ENCODE measurements at places on chromosomes 1 and 21. TPM values are rescaled to one million over a fixed set of nuclear protein-coding genes. Genes with fewer than 3 reads are reported as not detected.

DNA sequence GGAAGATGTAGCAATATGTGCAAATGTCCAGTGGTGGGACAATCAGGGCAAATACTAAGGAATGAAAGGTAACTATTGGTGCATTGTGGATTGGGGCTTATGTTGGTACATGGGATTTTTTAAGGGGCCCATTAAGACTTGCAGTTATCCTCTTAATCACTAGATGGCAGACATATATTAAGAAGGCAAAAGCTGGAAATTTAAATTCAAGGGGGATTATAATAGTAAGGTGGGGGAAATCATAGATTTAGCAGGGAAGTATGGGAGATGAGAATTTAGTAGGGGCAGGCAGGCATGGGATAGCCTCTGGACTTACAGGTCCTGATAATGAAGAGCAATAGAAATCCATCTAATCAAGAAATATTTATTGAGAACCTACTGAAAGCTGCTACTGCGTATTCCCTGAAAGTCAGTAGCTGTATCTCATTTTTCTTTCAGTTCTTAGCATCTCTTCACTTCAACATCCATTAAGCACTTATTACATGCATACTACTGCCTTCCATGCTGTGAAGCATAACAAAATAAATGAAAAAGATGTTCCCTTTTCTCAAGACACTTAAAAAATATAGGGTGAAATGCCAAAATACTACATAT lies 251.8 kb downstream of the CRB1 start:
- peaks cover 5% of the 10 kb centered on the region for H3K4me1 ChIP-seq
- DNase-seq, result no peak
- no peaks in the 10 kb centered on the region for H3K36me3 ChIP-seq
- H3K27ac ChIP-seq, result no peak overlapping the region
- H3K4me3 ChIP-seq, result no peak overlapping the region

DNA sequence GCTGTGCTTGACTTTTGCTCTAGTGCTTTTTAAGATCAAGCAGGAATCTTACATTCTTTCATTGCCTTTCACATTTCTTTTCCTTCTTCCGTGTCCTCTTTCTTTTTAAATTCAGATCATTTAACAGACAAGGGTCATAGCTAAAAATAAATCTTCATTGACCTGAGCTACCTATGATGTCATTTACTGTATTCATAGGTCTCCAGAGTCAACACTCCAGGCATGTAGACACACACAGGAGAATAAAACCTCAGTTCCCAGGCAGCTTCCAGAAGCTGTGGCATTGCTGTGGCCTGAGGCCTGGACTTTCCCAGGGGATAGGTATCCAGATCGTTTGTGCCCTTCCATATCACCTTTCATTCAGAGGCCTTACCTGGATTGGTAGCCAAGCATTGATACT lies 38.5 kb upstream of the ENAH start:
- H3K27me3 ChIP-seq, result peaks cover 2% of the 10 kb centered on the region
- no peaks in the 10 kb centered on the region for H3K36me3 ChIP-seq
- DNase-seq, result no peak
- no peak overlapping the region for H3K27ac ChIP-seq

DNA sequence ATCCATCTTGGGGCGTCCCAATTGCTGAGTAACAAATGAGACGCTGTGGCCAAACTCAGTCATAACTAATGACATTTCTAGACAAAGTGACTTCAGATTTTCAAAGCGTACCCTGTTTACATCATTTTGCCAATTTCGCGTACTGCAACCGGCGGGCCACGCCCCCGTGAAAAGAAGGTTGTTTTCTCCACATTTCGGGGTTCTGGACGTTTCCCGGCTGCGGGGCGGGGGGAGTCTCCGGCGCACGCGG lies 282 bp upstream of the SOD1 start:
- peaks cover 43% of the 10 kb centered on the region for H3K36me3 ChIP-seq
- peak overlapping the region; percentile 99 for H3K4me3 ChIP-seq
- peak overlapping the region; percentile 98 for H3K27ac ChIP-seq
- peaks cover 46% of the 10 kb centered on the region for H3K4me1 ChIP-seq
- H3K27me3 ChIP-seq, result no peaks in the 10 kb centered on the region

DNA sequence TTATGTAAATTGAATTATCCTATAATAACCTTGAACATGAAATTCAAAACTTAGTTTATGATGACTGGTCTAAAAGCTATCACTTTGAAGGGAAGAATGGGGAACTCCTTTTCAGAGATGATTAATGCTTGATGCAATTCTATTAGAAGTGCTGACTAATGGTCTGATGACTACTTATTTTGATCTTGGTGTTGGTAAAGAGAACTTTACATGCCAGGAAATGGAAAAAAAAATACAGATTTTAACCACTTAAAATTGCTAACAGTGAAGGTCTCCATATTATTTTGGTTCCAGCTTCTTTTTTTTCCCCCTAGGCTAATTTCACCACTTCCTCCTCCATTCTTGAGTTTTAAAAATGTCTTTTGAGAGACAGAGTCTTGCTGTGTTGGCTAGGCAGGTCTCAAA lies 22.9 kb downstream of the S1PR1 start:
- peak overlapping the region; percentile 39 for H3K27ac ChIP-seq
- peaks cover 54% of the 10 kb centered on the region for H3K4me1 ChIP-seq
- no peak overlapping the region for H3K4me3 ChIP-seq
- no peaks in the 10 kb centered on the region for H3K27me3 ChIP-seq
- no peaks in the 10 kb centered on the region for H3K36me3 ChIP-seq
- DNase-seq, result no peak

DNA sequence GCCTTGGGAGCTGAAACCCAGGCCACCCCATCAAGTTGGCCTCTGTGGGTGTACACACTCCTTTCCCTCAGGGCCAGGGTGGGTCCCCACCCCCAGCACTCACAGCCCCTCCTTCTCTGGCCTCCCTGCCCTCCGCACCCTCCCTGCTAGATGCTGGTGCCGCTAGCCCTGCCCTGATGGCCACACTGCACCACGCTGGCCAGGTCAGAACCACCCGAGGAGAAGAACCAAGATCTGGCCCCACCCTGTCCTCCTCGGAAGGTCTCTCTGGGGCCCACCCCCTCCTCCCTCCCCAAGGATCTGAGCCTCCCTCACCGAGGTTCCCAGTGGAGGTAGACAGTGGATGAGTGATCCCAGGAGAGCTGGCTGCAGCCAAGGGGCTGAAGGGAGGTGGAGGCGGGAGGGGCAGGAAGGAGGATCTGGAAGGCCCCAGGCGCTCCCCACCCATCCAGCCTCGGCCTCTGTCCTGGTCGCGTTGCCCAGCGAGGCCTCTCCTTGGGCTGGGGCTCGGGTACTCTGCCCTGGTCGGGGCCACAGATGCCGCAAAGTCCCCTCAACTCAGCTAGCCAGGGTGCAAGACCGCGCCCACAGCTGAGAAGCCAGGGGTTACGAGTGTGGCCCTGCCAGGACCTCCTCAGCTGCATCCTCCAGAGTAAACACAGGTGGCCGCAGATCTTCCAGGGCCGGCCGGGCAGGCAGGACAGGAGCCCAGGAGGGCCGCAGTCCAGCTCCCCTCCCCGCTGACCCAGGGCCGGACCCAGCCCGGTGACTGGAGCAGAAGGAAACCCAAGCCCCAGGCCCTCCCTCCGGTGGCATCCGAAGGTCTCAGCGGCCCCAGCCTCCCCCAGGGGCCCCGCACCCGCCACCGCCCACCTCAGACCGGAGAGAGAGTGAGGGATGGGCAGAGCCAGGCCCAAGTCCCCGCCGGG lies 5.2 kb downstream of the B3GALT6 start:
- H3K27me3 ChIP-seq, result no peaks in the 10 kb centered on the region
- no peak overlapping the region for H3K4me3 ChIP-seq
- DNase-seq, result no peak

DNA sequence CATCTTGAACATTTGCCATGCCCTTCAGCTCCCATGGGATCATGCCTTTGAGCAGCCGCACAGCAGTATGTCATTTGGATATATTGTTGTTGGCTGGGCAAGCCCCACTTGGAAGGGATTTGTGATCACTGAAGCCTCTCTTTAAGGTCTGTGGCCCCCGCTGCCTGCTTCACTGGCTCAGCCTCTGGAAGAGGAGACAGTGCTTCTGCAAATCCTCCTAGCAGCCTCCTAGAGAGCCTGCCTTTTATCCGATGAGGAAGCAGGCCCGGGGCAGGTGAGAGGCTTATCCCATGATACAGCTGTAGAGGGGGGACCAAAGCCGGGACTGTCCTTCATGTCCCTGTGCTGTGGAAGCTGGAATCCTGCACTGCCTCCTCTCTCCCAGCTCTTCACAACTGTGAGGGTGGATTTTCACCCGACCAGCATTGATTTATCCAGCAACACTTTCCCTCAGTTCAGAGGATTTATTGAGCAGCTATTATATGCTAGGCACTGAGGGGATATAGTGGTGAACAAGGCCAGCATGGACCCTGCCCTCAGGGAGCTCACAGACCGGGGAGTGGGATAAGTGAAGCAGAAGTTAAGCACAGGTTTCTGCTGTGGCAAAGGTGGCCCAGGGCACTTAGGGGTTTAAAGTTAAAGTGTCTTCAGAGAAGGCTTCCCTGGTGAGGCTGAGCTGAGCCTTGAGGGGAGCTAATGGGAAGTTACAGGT lies 3.9 kb downstream of the TMEM61 start:
- DNase-seq, result no peak
- H3K27ac ChIP-seq, result no peak overlapping the region
- no peaks in the 10 kb centered on the region for H3K4me1 ChIP-seq
- H3K4me3 ChIP-seq, result no peak overlapping the region
- H3K27me3 ChIP-seq, result peaks cover 30% of the 10 kb centered on the region
- H3K36me3 ChIP-seq, result no peaks in the 10 kb centered on the region

- no peak for DNase-seq
- H3K4me3 ChIP-seq, result no peak overlapping the region
- no peaks in the 10 kb centered on the region for H3K27me3 ChIP-seq
- no peaks in the 10 kb centered on the region for H3K4me1 ChIP-seq
Measured at GRCh38 chr1:219741011-219741970, 128.4 kb upstream of the ZC3H11B start.

- no peak overlapping the region for H3K27ac ChIP-seq
- H3K36me3 ChIP-seq, result no peaks in the 10 kb centered on the region
- DNase-seq, result no peak
- no peaks in the 10 kb centered on the region for H3K27me3 ChIP-seq
- H3K4me3 ChIP-seq, result no peak overlapping the region
Measured at GRCh38 chr1:2110738-2111673, 60.8 kb downstream of the PRKCZ start.

GRCh38 chr1:77620273-77620672 lies 62.2 kb downstream of the ZZZ3 start:
- no peak for DNase-seq
- H3K4me3 ChIP-seq, result no peak overlapping the region
- peaks cover 40% of the 10 kb centered on the region for H3K36me3 ChIP-seq
- peaks cover 3% of the 10 kb centered on the region for H3K4me1 ChIP-seq

DNA sequence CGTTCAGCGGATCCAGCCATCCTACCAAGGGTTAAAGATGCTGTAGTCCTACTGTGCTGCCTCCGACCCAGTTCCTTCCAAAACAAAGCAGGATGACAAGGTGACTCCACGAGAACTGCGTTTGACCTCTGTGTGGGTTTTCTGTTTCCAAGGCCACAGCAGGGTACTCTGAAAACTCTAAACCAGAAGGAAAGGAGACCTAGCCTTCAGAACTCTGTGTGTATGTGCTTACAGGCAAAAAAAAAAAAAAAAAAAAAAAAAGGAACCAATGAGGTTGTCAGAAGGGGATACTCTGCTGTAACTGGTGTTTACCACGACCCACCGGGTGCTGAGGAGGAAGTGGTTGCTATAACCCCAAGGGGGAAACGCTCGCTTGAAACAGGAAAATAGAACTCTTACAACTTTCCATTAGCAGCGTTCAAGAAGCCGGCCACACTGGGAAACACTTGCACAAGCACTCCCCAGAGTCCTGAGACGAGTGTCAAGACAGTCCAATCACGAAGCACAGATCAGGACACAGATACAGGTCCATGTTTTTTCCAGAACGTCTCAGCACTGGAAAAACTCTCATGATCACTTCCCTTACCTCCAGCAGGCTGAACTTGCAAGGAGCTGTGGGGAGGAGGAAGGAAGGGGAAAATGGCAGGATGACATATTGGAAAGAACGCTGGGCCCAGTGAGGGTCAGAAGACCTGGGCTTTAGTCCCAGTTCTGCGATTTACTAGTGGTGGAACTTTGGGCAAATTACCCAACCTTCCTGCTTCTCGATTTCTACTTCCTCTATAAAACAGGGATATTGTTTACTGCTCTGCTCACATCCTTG lies 64.0 kb downstream of the ITPKB start:
- peak; percentile 78 for DNase-seq
- peak overlapping the region; percentile 80 for H3K27ac ChIP-seq
- no peaks in the 10 kb centered on the region for H3K27me3 ChIP-seq
- peaks cover 31% of the 10 kb centered on the region for H3K36me3 ChIP-seq
- H3K4me1 ChIP-seq, result peaks cover 71% of the 10 kb centered on the region

- no peaks in the 10 kb centered on the region for H3K4me1 ChIP-seq
- H3K27ac ChIP-seq, result no peak overlapping the region
- DNase-seq, result no peak
- no peak overlapping the region for H3K4me3 ChIP-seq
- no peaks in the 10 kb centered on the region for H3K27me3 ChIP-seq
Measured at GRCh38 chr1:36051821-36052220, 32.1 kb upstream of the TEKT2 start.

GRCh38 chr1:92859400-92860039 lies 27.7 kb downstream of the RPL5 start:
- peaks cover 25% of the 10 kb centered on the region for H3K4me1 ChIP-seq
- H3K4me3 ChIP-seq, result peak overlapping the region; percentile 52
- no peaks in the 10 kb centered on the region for H3K27me3 ChIP-seq

DNA sequence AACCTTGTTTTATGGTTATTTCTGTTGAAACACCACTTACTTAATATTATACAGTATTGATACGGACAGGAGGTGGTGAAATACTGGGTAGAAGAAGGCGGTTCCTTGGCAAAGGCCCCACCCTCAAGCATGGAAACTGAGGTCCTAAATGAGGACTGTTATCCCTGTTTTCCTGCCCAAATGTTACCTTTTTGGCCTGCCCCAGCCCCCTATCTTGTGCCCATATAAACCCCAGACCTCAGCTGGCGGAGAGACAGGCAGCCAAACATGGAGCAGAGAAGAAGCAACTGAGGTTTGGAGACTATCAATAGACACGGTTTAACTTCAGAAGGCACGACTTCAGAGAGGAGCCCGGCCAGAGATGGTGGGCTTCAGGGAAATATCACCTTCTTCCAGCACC lies 640.1 kb downstream of the PTPRU start:
- no peak overlapping the region for H3K27ac ChIP-seq
- H3K4me1 ChIP-seq, result no peaks in the 10 kb centered on the region
- H3K4me3 ChIP-seq, result no peak overlapping the region
- peaks cover 1% of the 10 kb centered on the region for H3K27me3 ChIP-seq
- DNase-seq, result no peak

GRCh38 chr1:248359415-248359814 lies 2.0 kb upstream of the OR2T4 start:
- H3K27ac ChIP-seq, result no peak overlapping the region
- no peaks in the 10 kb centered on the region for H3K36me3 ChIP-seq
- no peaks in the 10 kb centered on the region for H3K4me1 ChIP-seq

The IL19 gene
- total RNA-seq, result not detected

The PADI2 gene
- total RNA-seq, result 0.14 TPM

The RNASEL gene
- total RNA-seq, result 3.6 TPM

The SYT14 gene
- not detected for total RNA-seq

The NBL1 gene
- total RNA-seq, result 55.7 TPM

The KRTAP6-2 gene
- not detected for total RNA-seq

The ANKRD65 gene
- not detected for total RNA-seq

The GJB3 gene
- total RNA-seq, result not detected

The CYP4A22 gene
- total RNA-seq, result not detected

The VAMP4 gene
- 11.8 TPM for total RNA-seq

The OR6K3 gene
- total RNA-seq, result not detected

The RHOC gene
- 74.7 TPM for total RNA-seq

The MRPS6 gene
- total RNA-seq, result 120 TPM

The PLPPR4 gene
- total RNA-seq, result not detected

The LCE1E gene
- total RNA-seq, result not detected

The OR14K1 gene
- total RNA-seq, result not detected

The JAM2 gene
- 0.28 TPM for total RNA-seq

The SNRNP40 gene
- total RNA-seq, result 115 TPM

The RNF223 gene
- total RNA-seq, result not detected
